Cardiac muscle cell (in vitro differentiated cells and primary cell): ENCODE measurements at places on chromosomes 3 and 15. TPM values are rescaled to one million over a fixed set of nuclear protein-coding genes. Genes with fewer than 3 reads are reported as not detected.

Gene GP9
- not detected in 2 replicates for polyA plus RNA-seq

GRCh38 chr3:87436781-87437543 lies 160.6 kb upstream of the POU1F1 start:
- H3K4me3 ChIP-seq: no peak overlapping the region
- no peaks in the 10 kb centered on the region for H3K36me3 ChIP-seq
- no peaks in the 10 kb centered on the region for H3K27me3 ChIP-seq

- H3K27ac ChIP-seq: no peak overlapping the region
- no peak for DNase-seq
- no peak overlapping the region for H3K4me3 ChIP-seq
- H3K4me1 ChIP-seq: no peaks in the 10 kb centered on the region
Observed at GRCh38 chr3:14082108-14082657, 42.5 kb downstream of the CHCHD4 start.

DNA sequence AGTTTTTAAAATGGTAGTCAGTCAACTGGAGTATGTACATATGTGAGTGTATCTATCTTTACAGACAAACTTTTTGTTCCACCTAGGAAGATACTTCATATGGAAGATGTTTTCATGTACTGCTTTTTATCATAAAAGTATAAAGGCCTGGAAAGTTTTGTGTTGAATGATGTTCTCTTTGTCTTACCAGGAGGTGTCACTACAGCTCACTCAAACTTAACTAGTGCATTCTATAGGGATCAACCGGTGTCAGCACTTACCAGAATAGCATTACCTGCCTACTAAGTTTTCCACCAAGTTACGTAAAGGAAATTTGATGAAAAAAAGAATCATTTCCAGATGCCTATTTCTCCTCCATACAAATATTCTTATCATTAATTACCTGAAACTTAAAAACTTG lies 522.6 kb upstream of the SEMA6D start:
- DNase-seq: peak; percentile 54
- no peak overlapping the region for H3K27ac ChIP-seq
- no peaks in the 10 kb centered on the region for H3K36me3 ChIP-seq
- H3K4me3 ChIP-seq: no peak overlapping the region
- peaks cover 27% of the 10 kb centered on the region for H3K4me1 ChIP-seq

Gene SLC27A2
- polyA plus RNA-seq: not detected in 2 replicates
